ENCODE measurements at places on chromosomes 16 and 17.

GRCh38 chr17:82887255-82888164 lies 47.7 kb upstream of the ZNF750 start:
- DNase-seq: no peak

GRCh38 chr17:77312786-77313599 lies 172.2 kb downstream of the SEC14L1 start:
- no peak for DNase-seq

DNA sequence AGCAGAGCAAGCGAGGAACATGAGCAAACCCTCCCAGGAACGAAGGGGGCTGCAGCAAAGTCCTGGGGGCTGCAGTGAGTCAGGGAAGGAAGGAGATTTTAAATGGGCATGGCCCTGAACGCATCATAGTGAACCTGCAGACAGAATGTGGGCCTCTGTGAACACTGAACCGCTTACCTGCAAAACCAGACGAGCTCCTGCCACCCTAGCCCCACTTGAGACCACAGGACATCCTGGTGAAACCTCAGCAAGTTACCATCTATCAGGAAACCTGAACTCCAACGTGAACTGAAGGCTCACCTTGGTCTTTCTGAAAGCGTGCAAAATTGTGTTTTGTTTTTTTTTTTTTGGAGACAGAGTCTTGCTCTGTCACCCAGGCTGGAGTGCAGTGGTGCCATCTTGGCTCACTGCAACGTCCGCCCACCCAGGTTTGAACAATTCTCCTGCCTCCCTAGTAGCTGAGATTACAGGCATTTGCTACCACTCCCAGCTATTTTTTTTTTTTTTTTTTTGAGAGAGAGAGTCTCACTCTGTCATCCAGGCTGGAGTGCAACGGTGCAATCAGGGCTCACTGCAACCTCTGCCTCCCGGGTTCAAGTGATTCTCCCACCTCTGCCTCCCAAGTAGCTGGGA lies 30.8 kb downstream of the FANCA start:
- DNase-seq: no peak

DNA sequence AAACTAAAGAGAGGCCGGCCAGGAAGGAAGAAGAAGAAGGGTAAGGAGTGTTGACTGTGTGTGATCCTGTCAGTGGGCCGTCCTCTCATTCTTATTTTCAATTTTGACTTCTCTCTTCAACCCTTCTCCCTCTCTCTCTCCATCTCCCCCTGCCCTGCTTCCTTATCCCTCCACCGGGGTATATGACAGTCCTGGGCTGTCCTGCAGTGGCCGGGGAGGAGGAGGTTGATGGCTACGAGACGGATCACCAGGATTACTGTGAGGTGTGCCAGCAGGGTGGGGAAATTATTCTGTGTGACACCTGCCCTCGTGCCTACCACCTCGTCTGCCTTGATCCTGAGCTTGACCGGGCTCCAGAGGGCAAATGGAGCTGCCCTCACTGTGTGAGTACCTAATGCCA lies 5.6 kb downstream of the CHD3 start:
- no peak for DNase-seq

DNA sequence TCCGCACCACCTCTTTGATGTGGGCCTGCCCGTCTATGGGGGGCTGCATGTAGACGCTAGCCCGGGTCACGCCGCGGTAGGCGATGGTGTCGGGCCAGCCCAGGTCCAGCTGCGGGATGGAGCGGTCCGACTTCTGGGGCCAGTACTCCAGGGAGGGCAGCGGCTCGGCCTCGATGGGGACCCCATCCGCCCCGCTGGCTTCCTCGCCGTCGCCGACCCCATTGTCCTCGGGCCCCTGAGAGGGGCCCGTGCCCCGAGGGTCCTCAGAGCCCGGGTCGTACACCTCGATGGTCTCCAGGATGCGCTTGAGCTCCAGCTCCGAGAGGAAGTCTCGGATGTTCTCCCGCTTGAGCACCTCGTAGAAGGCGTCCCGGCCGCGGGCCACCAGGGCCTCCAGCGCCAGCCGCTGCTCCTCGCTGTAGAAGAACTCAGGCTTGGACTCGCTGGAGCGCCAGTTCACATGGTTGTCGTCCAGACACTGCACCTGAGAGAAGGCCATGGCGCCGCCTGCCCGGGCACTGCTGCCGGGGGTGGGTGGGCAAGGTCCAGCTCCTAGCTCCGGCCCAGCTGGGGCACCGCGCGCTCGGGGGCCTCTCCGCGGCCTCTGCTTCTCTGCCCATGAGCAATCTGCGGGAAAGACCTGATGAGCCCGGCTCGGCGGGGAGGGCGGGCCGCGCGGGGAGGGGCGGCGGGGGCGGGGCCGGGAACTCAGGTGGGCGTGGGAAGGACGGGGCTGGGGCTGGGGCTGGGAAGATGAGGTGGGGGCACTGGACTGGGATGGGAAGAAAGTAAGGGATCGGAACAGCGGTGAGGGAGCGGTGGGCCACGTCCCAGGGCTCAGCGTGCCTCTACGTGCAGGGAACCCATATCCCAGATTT lies 782 bp downstream of the FAM83G start:
- peak; percentile 65 for DNase-seq

- DNase-seq: no peak
Measured at GRCh38 chr17:31294231-31294630, 2.8 kb downstream of the OMG start.

GRCh38 chr17:74821655-74822334 lies 37.9 kb downstream of the GRIN2C start:
- DNase-seq: no peak

DNA sequence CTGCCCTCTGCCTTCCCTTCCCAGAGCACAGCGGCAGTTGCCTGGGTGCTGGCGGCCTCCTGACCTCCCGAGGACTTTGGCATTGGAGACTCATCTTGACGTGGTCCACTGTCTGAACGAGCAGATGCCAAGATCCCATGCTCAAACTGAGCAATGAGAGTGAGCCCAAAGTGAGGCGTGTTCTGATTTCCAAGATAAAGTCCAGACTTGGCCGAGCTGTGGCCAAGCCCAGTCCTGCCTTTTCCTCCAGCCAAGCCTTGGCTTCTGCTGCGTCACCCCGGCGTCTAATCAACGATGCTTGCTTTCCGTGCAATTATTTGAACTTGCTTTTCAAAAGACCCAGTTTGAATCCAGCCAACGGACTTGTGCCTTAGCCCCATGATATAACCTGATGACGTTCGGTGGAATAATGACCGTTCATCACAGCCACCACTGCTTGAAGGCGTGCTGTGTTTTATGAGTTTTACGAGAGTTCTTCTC lies 179.2 kb downstream of the IRF8 start:
- DNase-seq: no peak

DNA sequence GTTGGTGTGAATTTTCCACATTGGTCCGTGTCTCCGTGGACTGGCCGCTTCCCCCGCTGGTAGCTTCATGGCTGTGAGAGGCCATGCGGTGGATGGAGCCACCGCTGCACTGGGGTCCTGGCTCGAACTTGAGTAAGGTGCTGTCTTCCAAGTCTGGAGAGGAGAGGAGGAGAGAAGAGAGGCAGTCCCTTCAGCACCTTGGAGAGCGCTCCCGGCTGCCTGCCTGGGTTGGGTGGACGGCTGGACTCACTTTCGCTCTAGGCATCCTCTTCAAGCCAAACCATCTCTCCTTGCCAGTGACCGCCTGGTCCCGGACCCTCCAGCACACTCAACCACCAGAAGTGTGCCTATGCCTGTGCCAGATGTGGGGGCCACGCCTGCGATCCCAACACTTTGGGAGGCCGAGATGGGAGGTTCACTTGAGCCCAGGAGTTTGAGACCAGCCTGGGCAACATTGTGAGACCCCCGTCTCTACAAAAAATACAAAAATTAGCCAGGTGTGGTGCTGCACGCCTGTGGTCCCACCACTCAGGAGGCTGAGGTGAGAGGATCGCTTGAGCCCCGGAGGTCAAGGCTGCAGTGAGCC lies 6.2 kb downstream of the JPH3 start:
- peak; percentile 39 for DNase-seq

DNA sequence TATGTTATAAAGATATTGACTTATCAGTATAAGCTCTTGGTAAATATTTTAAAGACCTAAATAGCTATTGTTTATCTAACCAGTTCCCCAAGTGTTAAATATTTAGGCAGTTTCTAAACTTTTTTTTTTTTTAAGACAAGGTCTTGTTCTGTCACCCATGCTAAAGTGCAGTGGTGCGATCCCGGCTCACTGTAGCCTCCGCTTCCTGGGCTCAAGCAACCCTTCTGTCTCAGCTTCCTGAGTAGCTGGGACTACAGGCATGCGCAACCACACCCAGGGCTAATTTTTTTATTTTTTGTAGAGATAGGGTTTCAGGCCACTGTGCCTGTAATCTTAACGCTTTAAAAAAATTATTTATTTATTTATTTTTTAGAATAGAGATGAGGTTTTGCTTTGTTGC lies 43.5 kb downstream of the SNX29 start:
- no peak for DNase-seq

DNA sequence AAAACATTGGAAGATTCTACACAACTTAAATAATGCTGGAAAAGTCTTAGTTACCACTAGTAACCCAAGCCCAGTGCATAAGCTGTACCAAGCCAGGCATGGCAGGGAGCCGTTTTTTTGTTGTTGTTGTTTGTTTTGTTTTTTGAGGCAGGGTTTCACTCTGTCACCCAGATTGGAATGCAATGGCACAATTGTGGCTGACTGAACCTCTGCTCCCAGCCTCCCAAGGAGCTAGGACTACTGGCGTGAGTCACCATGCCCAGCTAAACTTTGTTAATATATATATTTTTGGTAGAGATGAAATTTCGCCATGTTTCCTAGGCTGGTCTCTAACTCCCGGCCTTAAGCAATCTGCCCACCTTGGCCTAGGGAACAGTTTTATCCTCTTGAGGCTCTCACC lies 564 bp upstream of the TMIGD1 start:
- DNase-seq: no peak

GRCh38 chr17:57892820-57893595 lies 43.2 kb upstream of the MRPS23 start:
- no peak for DNase-seq

DNA sequence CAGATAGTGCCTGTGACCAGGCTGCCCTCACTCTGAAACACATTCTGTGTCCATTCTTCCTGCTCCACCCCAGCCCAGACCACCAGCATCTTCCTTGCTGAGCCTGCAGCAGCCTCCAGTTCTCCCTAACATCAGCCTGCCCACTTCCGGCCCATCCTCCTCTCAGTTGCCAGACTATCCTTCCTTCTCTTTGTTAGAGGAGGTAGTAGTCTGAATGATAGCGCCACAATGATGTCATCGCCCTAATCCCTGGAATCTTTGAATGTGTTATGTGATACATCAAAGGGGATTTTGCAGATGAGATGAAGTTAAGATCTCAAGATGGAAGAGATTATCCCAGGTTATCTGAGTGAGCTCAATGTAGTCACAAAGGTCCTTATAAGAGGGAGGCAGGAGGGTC lies 3.2 kb upstream of the ZDHHC1 start:
- no peak for DNase-seq

DNA sequence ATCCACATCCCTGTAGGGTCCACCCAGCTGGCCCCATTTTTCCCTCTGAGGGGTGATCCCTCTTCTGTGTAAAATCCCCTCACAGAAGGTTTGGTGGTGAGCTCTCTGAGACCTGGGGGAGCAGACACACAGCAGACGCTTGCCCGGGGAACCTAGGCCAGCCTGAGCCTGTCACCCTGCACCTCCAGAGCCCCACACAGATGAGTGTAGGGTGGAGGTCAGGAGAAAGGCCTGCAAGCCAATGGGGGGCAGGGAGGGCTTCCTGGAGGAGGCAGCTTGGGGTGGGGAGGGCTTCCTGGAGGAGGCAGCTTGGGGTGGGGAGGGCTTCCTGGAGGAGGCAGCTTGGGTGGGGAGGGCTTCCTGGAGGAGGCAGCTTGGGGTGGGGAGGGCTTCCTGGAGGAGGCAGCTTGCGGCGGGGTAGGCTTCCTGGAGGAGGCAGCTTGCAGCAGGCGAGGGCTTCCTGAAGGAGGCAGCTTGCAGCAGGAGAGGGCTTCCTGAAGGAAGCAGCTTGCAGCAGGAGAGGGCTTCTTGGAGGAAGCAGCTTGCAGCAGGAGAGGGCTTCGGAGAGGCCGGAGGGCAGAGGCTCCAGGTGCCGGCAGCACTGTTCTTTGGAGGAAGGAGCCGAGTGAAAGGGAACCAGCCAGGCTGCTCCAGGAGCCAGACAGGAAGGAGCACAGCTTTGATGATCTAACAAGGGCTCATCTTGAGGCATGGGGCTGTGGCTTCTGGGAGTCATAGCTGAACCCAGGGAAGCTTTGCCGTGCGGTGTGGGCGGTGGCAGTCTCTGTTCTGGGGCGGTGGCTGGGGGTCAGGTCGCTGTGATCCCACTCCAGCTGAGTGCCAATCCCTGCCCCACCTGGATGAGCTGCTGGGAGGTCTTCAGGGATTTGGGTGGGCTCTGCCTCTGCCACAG lies 83.7 kb upstream of the ZNF469 start:
- DNase-seq: no peak

DNA sequence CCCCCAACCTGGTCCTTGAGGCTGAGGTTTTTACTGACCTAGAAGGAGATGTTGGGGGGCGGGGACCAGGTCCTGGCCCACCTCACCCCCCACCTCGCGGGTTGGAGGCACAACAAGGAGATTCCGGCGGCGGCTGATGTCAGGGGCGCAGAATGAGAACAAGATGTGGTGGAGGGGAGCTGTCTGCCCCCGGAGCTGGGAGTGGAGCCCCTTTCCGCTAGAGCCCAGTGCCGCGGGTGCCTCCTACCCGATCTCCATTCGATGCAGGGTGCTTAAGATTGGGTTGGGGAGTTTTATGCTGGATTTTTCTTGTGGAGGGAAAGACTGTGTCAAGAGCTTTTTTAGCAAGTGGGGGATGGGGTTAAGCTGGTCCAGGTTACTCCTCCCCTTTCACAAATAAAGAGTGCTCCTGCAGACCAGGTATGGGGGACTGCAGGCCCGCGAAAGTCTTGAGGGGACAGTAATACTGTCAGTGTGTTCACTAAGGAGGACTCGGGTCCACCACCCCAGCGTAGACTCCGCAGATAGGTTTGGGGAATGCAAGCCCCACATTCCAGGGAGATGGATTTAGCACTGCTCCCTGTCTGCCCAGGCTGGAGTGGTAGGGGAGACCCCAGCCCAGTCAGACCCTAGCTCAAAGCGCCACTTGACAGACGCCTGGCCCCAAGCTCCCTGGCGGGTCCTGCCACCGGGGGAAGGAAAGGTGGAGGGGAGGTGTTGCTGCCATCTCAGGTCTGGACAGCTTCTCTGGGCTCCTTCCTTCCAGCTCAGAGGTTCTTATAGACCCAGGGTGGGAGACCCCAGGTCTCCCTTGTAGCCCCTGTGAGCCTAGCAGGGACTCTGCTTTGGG lies 2.0 kb downstream of the CACNA1G start:
- DNase-seq: no peak

DNA sequence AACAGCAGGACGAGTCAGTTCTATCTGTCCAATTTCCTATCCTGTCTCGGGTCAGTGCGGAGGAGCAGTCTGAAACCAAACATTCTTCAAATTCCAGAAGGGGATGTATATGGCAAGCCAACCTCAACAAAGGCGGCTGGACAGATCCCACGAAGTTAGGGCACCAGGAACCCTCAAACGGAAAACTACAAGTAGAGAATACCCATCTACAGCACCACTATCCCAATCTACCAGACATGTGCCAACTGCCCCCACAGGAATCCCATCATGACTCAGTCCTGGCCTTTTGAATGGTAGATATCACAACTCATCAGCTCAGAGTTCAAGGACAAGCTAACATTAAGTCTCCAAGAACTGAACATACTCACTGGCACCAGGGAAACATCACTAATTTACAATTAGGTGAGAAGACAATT lies 2.3 kb downstream of the NAT9 start:
- no peak for DNase-seq

GRCh38 chr16:83744441-83744981 lies 63.3 kb upstream of the HSBP1 start:
- no peak for DNase-seq

- no peak for DNase-seq
Measured at GRCh38 chr17:76840884-76841775, 27.1 kb upstream of the MGAT5B start.

Measured in stimulated activated CD4-positive, alpha-beta T cell treated with anti-CD3 and anti-CD28 coated beads, Interleukin-4, amount 100 ng/mL, for 1 hour (primary cell).